Lower leg skin (tissue), 4 donors: ENCODE measurements at places on chromosomes 3 and 15. TPM values are rescaled to one million over a fixed set of nuclear protein-coding genes. Genes with fewer than 3 reads are reported as not detected.

DNA sequence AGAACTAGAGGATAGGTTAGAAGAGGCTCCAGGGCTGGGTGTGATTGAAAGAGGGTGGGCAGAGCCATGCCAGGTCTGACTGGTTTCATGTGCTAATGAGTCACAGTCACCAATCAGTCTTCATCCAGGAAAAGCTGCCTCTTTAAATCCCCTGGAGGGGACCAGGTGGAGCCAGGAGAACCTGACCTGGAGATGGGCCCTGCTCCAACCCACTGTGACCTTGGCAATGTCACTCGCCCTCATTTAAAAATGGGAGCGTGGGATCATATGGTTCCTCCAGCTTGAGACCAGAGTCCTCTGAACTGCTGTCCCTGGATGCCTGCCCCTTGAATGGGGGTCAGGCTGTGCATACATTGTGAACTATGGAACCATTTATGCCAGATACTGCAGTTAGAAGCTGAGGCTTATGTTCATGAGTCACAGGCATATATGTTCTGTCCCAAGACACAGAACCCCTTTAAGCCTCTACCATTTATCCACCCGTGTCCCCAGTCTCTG lies 23.0 kb downstream of the HES1 start:
- DNase-seq: peak; percentile 74

GRCh38 chr15:70826634-70827033 lies 27.3 kb downstream of the LARP6 start:
- DNase-seq: peak; percentile 86

- no peak for DNase-seq
These were observed 41.7 kb downstream of the TCF12 start for GRCh38 chr15:56960116-56960515.

DNA sequence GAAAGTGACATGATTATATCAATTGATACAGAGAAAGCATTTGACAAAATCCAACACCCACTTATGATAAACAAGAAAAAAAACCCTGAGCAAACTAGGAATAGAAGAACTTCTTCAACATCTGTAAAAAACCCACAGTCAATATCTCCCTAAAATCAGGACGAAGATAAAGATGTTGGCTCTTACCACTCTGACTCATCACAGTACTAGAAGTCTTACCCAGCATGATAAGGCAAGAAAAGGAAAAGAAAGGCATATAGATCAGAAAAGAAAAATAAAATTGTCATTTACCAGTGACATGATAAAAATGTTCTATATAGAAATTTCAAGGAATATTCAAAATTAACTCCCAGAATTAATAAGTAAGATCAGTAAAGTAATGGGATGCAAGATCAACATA lies 7.2 kb upstream of the FBXW12 start:
- no peak for DNase-seq

GRCh38 chr3:177106594-177106993 lies 90.7 kb downstream of the TBL1XR1 start:
- DNase-seq: no peak

- peak; percentile 94 for DNase-seq
These were observed 12.6 kb upstream of the LMAN1L start for GRCh38 chr15:74799856-74800558.

DNA sequence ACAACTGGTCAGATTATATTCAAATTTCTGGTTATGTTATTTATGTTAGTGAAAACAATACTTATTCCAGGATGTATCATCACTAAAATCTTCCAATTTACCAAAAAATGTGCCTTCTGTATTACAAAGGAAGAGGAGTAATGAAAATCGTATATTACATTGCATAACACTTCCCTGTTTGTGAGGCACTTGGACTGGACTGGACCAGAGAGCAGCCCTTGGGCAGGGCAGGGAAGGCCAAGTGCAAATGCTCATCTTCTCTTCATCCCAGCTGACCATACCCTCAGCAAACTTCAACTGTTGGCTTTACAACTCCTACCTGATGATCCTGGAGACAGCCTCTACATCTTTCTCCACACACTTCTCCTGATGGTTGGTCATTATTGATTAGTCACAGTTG lies 285.7 kb upstream of the MME start:
- DNase-seq: no peak

DNA sequence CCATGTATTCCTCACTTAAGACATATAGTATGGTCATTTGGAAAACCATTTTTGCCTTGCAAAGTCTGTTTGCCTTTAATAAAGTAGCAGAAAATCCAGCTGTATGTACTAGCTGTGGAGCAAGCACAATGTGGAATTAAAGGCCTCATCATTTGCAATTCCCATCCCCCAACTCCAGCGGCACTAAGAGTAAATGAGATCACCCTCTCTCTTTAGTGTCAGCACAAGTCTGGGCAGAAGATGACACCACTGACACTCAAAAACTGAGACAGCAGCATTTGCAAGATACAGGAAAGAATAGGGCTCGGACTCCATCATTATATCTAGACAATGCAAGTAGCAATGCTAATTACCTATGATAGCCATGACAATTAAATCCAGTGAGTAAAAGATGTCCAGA lies 24.7 kb upstream of the DYNC1LI1 start:
- no peak for DNase-seq

GRCh38 chr15:88897142-88897455 lies 1.8 kb upstream of the HAPLN3 start:
- DNase-seq: no peak

- DNase-seq: no peak
These were observed 68.9 kb downstream of the CD200R1L start for GRCh38 chr3:112777811-112778210.

GRCh38 chr3:191220908-191221307 lies 21.9 kb downstream of the OSTN start:
- DNase-seq: no peak

- DNase-seq: no peak
These were observed 23.0 kb downstream of the TKT start for GRCh38 chr3:53232641-53233377.

GRCh38 chr15:55245059-55245458 lies 44.6 kb downstream of the RAB27A start:
- DNase-seq: no peak

GRCh38 chr3:42733501-42734262 lies 31.1 kb upstream of the HHATL start:
- DNase-seq: peak; percentile 65

GRCh38 chr15:98626153-98626552 lies 22.2 kb upstream of the IGF1R start:
- DNase-seq: no peak

GRCh38 chr3:69604735-69605450 lies 134.4 kb upstream of the MITF start:
- no peak for DNase-seq

DNA sequence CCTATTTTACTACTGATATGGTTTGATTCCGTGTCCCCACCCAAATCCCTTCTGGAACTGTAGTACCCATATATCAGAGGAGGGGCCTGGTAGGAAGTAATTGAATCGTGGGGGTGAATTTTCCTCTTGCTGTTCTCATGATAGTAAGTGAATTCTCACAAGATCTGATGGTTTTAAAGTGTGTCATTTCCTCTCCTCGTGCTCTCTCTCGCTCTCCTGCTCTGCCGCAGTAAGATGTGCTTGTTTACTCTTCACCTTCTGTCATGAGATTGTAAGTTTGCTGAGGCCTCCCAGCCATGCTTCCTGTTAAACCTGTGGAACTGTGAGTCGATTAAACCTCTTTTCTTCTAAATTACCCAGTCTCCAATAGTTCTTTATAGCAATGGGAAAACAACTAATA lies 81.2 kb upstream of the ZBTB20 start:
- no peak for DNase-seq

- no peak for DNase-seq
These were observed 24.1 kb downstream of the CX3CR1 start for GRCh38 chr3:39255503-39256325.

- DNase-seq: no peak
These were observed 672 bp upstream of the KY start for GRCh38 chr3:134651347-134652041.

DNA sequence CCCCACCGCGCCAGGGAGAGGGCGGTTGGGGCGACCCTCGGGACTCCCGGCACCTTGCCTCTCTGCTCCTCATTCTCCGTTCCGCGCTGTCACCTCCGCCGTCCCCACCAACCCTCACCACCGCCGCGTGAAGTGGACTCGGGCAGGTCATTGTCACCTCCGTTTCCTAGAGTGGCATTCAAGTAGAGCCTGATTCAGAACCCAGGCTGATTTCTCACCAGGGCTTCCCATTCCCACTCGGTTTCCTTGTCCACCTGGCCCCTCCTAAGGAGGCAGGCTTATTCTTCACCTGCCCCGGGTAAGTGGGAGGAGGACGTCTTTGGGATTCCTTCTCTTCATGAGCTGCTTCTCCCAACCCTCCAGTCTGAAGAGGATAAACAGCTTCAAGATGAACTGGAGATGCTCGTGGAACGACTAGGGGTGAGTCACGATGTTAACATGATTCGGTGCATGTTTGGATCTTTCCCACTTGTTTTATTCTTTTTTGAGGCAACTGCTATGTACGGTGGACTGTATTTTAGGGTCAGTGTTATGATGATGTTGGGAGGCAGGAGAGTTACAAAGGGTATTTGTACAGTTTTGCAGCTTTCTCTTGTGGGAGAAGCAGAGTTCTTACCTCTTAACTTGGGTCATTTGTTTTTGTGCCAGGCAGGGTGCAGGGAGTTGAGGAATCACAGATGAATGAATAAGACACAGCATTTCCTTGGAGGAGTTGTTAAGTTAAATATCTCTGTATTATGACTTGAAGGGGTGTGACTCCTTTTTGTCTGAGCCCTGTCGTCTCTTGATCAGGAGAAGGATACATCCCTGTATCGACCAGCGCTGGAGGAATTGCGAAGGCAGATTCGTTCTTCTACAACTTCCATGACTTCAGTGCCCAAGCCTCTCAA lies 692 bp downstream of the PSMD2 start:
- DNase-seq: no peak

DNA sequence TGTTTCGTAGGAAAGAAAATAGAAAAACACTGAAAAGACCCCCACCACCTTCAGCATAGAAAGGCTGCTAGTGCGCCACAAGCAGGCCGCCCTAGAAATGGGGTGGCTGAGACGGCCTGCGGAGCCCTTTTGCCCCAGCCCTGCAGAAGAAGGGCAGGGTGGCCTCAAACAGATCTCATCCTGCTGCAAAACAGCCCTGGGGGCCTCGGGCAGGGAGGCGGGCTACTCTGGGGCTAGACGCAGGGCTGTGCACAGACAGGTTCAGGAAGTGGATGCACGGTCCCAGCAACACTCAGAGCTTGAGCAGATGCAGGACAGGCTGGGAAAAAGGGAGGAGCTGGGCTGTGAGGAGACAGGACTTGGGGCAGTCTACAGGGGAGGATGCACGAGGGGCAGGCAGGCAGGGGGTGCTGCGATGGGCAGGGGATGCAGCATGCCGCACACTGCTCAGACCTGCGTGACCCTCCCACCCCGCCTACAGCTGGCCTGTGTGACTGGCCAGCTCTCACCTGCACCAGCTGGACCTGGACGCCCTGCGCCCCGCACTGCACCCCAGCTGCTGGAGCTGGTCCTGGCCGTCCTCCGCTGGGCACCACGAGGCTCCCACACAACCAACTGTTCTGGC lies 34.3 kb downstream of the ZXDC start:
- peak; percentile 69 for DNase-seq

DNA sequence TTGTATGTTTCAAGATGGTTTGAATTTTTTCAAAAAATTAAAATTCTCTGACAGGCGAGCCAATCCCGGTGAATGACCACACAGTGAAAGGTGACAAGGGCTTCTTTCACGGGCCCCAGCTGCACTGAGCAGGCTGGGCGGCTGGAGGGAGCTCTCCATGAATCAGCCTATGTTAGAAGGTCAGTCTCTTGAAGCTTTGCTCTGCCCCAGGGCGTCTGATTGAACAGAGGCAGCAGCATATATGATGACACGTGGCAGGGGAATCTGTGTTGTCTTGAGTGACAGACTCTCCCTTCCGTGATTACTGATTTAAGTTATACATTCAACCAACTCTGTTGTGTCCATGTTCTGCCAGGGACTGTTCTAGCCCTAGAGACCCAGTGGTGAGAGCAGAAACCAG lies 51.5 kb downstream of the ISG20 start:
- DNase-seq: no peak

DNA sequence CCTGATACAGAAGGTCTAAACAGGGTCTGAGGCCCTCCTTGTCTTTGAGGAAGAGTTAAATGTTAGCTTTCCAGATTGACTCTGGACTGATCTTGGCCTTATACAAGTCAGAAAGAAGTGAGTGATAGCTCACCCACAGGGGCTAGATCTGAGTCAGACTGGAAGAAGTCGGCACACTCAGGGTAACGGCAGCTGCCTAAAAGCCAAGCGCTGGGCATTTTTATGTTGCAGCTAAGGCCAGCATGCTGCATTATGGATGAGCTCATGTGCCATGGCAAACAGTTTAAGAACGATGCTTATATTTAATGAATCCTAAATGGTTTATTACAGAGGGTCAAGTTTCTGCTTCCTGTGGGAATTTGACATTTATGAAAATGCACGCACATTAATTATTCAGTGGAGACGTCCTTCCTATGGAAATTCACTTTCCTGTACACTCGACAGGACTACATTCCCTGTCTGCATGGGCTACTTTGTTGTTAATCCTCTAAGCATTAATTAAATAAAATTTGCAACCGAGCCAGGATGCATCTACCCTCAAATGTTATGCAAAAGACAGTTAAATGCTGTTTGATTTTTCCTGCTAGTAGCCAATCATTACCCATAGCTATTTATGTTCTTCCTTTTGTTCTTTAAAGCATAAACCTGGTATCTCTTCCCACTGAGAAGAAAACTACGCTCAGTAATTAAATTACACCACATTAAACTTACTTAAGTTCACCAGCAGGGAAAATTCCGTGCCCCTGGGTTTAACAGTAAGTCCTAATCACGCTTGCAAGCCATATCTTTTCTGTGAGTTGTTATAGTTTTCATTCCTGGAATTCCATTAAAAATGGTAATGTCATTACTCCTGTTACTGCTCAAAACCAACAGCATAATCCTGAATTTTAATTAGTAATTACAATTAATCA lies 762.7 kb upstream of the CFAP20DC start:
- DNase-seq: no peak

DNA sequence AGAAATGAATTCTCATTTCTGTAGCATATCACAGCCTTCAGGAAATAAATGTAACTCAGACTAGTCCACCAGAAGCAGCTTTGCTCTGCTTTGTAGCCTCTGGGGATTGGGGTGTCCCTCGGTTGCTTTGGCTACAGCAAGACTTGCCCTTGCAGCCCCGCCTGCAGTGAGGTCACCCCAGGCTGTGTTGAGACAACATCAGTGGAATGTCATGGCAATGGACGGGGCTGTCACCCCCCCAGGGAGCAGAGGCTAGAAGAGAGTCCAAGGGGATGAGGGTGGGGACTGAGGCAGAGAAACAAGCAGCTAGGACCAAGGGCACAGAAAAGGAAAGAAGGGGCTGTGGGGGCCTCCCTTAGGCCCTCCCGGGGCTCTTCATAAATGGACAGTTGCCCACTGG lies 854 bp downstream of the CLEC3B start:
- peak; percentile 94 for DNase-seq

- no peak for DNase-seq
These were observed 19.7 kb upstream of the PTPRG start for GRCh38 chr3:61541694-61542093.

GRCh38 chr15:58264053-58264971 lies 126.1 kb downstream of the AQP9 start:
- no peak for DNase-seq

Gene DZIP3
- total RNA-seq: 2.0 TPM

Gene CORO2B
- 2.9 TPM for total RNA-seq

Gene TMEM212
- not detected for total RNA-seq

Gene CYP1A2
- total RNA-seq: not detected

Gene PLXNA1
- 40.3 TPM for total RNA-seq

Gene IL16
- total RNA-seq: 10.9 TPM

Gene SEMA3G
- total RNA-seq: 22.2 TPM

Gene GALNT15
- 76.1 TPM for total RNA-seq

Gene GABRA5
- total RNA-seq: not detected

Gene TCAIM
- total RNA-seq: 18.6 TPM

Gene RAD51
- 1.4 TPM for total RNA-seq

Gene TMC3
- total RNA-seq: 0.05 TPM

Gene GOLGA6B
- total RNA-seq: not detected
